SK-MEL-5 (cell line): ENCODE measurements at places on chromosomes 11 and 22.
A peak's percentile ranks its signal among the peaks of the same experiment; 100 is the strongest.

DNA sequence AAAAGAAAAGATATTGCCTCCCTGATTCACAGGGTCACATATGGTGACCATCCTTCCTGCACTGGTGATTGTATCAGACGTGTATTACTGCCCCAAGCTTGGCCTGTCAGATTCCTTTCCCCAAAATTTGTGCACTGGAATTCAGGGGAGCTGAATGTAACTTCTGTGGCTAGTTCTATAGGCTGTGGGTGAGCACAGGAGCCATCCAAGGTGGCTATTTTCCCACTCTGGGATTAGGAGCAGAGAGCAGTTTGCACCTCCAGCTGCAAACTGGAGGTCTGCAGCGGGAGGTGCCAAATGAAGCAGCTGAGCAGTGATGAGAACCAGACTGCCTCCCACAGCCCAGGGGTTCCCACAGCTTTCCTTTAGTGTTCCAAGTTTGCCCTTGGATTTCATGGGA is 124.2 kb upstream of the PITPNB start:
- DNase-seq = no peak

GRCh38 chr11:87176044-87176443 is 138.3 kb downstream of the TMEM135 start:
- DNase-seq = no peak

DNA sequence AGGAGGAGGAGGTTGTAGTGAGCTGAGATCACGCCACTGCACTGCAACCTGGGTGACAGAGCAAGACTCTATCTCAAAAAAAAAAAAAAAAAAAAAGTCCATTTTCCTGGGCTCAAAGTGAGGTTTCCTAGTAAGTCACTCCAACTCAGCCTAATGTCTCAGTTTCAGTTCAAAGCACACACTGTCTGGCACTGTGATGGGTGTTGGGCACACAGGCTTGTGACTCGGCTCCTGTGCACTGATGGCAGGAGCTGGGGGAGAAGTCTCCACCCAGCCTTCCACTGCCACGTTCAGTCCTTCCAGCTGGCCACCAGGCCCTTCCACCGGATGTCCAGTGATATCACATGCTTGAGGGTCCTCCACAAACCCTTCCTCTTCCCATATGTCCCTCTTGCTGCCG is 186.0 kb downstream of the CEP164 start:
- no peak for DNase-seq

DNA sequence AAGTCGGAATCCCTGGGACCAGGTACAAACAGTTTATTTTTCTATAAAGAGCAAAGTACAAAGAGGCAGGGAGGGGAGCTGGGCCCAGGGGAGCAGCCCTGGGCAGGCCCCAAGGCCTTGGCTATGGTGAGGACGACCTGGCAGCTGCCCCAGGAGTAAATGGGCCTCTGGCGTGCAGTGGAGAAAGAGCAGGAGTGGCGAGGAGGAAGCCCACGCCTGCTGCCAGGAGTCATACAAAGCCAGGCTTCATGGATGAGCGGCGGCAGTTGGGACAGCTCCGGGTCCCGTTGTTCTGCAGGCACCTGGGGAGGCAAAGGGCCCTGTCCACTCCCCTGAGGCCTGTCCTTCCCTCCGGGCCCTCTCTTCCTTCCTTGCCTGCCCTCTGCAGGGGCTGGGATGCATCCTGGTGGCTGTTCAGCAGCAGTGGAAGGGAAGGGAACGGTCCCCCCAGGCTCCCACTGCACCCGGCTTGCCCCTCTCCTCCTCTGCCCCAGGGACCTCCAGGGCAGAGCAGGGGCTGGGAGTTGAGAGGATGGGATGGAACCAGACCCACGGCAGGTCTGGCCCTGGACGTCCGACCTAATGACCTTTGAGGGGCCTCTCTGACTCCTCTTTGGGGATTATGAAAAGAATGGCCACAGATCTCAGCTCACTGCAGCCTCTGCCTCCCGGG is 11.1 kb downstream of the RAPSN start:
- no peak for DNase-seq

DNA sequence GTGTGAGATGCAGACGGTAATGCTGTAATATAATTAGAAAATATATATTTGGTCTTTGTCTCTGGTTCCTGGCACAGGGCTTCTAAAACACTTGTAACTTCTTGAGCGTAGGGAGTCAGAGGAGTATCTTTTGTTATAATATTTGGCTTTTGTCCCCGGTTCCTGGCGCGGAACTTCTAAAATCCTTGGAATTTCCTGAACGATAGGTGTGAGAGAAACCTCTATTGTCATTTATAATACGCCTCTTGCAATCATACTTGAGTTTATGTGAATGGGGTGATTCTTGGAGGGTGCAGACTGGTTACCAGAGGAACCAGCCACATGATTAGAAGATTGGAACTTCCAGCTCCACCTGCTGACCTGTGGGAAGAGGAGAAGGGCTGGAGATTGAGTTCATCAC is 54.1 kb upstream of the ZBED5 start:
- DNase-seq = no peak

GRCh38 chr11:5818245-5818886 is 9.6 kb downstream of the OR52N2 start:
- DNase-seq = no peak

DNA sequence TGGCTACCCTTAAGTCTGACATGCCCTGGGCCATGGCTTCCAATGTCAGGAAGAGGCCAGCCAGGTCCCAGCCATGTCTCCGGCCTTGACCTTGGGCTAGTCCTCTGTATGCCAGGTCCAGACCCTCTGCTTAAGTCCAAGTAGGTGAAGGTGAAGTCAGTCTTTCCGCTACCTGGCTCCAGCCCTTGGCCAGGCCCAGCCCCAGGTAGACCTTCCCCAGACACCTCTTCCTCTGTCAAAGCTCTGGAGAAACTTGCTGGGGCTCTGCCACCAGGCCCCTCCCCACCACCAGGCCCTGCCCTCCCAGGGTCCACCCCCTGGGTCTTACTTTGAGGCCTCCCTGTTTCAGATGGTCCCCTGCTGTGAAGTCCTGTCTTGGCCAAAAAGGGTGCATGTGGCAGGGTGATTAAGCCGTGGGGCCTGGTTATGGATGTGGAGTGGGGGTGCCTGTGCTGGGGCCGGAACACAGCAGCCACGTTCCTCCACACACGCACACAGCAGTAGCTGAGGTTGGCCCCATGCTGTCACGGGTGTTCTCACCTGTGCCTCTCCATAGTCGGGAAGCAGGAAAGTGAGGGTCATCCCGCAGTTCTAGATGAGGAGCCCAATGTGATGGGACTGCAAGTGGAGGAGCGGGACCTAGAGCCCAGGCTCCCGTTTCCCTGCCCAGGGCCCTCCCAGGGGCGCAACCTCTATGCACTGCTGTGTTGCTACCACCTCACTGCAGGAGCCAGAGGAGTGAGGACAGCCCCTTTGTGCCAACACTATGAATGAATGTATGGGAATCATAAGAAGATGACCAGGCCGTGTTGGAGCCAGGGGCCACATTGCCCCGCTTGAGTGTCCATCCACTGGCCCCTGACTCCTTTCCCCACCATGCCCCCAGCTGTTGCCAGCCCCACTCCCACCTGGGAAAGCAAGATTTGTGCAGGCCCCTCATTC is 72.2 kb downstream of the LINC01488 start:
- DNase-seq = no peak

- no peak for DNase-seq
These were observed 45.1 kb upstream of the FBXO3 start for GRCh38 chr11:33819278-33820035.

DNA sequence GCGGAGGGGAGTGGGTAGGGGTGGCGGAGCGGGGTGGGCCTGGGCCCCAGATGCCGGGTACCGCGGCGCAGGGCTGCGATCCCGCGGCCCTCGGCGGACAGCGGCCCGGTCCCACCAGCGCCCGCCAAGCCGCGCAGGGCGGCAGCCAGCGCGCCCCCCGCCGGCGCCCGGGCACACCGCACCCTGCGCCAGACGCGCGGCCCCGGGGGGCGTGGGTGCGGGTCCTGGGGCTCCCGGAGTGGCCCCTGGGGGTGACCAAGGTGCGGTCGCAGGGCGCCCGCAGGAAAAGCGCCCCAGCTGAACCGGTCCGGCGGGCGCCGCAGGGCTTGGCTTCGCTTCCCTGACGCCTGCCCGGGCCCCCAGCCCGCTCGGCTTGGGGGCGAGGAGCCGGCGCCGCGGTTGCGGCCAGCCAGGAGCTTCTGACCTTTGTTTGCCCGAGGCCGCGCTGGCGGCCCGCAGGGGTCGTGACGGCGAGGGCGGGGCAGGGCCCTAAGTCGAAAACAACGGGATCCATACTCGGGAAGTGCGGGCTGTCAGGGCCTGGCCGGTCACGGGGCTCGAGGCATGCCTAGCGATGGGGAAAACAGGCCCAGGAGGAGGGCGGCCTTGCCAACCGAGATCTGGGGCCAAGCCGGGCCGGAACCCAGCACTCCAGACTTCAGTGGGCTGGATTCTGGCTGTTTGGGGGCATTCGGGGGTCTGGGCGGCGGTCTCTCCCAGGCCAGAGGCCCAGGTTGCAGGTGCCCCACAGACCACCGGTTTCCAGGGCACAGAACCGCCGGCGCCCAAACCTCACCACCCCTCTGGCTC is 581 bp upstream of the AP5B1 start:
- no peak for DNase-seq

DNA sequence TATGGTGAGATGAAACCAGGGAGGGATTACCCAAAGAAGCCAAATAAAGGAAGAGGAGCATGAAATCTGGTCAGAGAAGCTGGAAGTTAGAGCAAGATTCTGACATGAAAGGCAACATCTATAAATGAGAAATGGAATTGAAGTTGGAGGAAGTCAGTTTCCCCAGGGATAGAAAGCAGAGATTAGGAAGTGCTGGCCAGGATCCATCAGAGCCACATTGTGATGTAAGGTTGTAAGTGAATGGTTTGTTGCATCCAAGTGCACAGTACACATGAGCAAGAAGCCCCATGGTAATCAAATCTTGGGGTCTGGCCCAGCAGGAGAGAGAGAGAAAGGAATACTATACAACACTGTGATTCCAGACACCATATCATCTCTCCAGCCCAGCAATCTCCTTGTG is 6.6 kb upstream of the NLRP10 start:
- no peak for DNase-seq

DNA sequence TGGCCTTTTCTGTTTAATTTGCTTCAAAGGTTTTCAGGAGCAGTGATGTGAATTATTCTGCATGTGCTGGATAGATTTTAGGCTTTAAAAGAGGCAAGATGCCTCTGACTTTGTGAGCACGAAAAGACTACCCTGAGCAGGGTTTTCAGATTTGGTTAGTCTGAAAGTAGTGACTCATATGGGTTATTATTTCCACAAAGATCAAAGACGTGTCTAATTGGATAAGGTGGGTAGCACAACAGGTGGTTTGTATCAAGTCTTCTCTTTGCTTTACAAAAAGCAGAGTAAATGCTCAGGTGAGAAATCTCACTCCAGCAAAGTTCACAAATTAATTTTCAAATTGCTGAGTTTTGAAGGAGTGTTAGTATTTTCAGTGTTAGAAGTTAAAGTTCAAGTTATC is 37.6 kb upstream of the DBX1 start:
- DNase-seq = no peak

- DNase-seq = no peak
These were observed 23.2 kb downstream of the SYT13 start for GRCh38 chr11:45262900-45263299.

DNA sequence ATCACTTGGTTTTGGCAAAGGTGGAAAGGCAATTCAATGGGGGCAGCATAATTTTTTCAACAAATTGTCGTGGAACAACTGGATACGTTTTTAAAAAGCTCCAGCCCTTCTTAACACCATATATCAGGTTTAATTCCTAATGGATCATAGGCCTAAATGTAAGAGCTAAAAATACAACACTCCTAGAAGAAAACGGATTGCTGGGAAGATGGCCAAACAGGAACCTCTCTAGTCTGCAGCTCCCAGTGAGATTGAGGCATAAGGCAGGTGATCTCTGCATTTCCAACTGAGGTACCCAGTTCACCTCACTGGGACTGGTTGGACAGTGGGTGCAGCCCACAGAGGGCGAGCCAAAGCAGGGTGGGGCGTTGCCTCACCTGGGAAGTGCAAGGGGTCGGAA is 32.4 kb upstream of the SCGB1D1 start:
- no peak for DNase-seq

GRCh38 chr11:26333906-26334305 is 2.0 kb downstream of the ANO3 start:
- no peak for DNase-seq

- DNase-seq = peak; percentile 93
These were observed 120.6 kb upstream of the LMO1 start for GRCh38 chr11:8384199-8384821.

GRCh38 chr11:2466069-2466801 is 21.4 kb downstream of the KCNQ1 start:
- no peak for DNase-seq

DNA sequence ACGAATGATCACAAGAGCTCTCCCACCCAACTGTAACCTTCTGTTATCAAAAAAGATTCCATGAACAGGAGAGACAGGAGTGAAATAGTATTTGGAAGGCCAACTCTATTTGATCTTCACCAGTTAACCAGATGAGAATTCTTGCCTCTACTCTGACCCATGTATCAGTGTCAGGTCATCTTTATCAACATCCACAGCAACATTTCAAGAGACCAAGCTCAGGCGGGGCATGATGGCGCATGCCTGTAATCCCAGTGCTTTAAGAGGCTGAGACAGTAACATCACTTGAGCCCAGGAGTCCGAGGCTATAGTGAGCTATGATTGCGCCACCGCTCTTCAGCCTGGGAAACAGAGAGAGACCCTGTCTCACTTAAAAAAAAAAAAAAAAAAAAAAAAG is 62.3 kb downstream of the GAB2 start:
- DNase-seq = no peak

DNA sequence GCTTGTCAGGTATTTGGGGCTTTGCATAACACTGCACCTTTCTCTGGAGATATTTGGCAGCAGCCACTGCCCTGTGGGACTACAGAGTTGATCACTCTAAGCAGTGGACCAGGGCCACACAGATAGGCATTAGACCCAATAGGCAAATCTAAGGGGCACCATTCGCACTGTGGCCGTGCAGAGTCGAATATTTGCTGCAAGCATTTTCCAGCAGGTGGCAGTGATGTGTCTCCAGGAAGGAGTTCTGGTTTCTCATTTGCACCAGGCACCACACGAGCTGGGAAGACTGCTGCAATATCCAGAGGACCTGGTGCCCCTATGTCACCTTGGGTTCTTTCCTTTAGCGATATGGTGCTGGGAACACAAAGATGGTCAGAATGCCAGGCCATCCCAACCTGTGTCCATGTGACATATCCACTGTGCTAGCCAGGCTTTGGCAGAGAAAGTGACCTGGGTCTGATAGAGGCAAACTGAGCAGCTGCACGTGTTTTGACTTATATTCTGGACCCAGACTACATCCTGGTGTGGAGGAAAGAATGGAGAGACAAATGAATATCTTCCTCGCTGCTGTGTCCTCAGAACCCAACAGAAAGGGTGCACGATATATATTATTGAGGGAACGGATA is 318.7 kb downstream of the BUD13 start:
- DNase-seq = peak; percentile 70
